Activated naive CD4-positive, alpha-beta T cell treated with anti-CD3 and anti-CD28 coated beads for 36 hours (primary cell): ENCODE measurements at places on chromosomes 16 and 17. TPM values are rescaled to one million over a fixed set of nuclear protein-coding genes. Genes with fewer than 3 reads are reported as not detected.

DNA sequence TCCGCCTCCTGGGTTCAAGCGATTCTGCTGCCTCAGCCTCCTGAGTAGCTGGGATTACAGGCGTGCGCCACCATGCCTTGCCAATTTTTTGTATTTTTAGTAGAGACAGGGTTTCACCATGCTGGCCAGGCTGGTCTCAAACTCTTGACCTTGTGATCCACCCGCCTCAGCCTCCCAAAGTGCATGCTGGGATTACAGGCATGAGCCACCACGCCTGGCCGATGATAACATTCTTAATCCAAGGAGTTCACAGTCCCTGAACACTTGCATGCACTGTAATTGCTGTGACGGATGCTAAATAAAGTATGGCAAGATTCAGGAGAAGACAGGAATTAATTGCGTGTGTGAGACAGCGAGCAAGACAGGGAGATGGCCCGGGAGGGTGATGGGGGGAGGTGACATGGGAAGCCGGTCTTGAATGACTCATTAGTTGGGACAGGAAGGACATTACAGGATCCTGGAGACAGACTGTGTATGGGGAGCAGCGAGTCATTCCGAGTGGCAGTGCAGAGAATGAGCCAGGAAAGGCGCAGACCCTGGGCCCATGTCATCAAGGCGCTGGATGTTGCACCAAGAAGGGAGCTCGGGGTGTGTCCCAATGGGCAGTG is 6.7 kb downstream of the ABCA3 start:
- no peak for DNase-seq

DNA sequence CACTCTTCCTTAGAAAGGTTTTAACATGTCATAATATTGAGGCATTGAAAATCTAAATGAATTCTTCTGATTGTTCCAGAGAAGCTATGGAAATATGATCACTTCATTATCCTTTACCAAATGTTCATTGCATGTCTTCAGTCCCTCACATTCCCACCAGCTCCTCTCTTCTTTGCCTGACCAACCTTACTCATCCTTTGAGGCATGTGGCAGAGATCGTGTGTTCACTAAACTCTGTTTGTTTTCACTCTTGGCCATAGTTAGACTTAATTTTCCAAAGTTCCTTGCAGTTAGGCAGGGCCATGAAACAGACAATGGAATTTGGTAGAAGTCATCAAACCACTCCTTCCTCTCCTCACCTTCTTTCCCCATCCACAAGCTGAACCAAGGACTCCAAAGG is 266.5 kb upstream of the HSBP1 start:
- no peak for DNase-seq

The KRT33A gene
- not detected for total RNA-seq

DNA sequence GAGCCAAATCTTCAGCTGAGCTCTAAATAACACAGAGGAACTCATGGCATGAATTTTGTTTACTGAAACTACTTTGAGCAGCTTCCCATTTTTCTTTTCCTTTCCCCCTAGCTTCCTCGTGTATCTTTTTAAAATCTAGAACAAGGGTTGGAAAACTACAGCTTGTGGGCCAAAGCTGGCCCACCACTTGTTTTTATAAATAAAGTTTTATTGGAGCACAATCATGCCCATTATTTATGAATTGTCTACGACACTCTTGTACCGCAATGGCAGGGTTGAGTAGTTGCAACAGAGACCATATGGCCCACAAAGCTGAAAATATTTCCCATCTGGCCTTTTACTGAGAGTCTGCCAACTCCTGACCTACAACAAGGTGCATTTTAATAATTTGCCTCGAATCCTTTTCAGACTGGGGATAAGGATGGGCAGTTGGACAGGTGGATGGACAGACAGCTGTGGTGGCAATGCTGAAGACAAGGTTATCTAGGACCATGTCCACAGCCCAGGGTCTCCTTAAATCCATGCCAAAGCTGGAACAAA is 87.7 kb downstream of the RMI2 start:
- no peak for DNase-seq

- no peak for DNase-seq
These were observed 337.5 kb downstream of the SOX9 start for GRCh38 chr17:72458301-72458700.

The ERN2 gene
- total RNA-seq, result not detected

The CCL14 gene
- not detected for total RNA-seq

The PER1 gene
- total RNA-seq, result 62.2 TPM

DNA sequence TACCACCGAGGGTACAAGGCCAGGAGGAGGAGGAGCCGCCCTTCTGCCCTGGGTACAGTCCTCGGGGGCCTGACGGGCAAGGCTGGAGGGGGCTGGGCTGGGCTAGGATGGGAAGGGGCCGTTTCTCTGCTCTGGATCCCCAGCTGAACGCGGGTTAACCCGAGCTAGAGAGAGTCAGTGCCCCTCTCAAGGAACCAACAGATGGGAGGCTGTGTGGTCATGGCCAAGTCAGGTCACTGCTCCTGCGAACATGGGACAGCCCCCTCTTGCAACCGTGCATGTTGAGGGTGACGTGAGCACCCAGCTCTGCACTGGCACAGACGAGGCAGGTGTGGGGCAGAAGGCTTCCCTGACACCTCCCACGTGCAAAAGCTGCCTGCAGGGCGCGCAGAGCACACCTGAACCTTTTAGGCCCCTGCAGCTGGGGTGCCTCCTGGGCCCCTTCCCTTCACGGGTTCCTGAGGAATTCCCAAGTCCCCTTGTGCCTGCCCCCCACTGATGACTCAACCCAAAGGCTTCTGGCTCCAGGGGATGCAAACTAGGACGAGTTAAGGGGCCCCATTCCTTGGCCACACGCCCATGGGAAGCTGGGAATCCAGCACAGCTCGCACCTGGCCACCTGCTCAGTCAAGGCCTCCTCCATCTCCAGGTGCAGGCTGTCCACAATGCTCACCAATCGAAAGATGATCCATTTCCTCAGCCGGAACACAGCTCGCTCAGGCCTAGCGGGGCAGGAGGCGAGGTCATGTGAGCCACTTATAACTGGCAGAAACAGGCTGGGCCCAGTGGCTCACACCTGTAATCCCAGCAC is 6.3 kb downstream of the MYBBP1A start:
- no peak for DNase-seq

The HEATR9 gene
- total RNA-seq, result not detected

DNA sequence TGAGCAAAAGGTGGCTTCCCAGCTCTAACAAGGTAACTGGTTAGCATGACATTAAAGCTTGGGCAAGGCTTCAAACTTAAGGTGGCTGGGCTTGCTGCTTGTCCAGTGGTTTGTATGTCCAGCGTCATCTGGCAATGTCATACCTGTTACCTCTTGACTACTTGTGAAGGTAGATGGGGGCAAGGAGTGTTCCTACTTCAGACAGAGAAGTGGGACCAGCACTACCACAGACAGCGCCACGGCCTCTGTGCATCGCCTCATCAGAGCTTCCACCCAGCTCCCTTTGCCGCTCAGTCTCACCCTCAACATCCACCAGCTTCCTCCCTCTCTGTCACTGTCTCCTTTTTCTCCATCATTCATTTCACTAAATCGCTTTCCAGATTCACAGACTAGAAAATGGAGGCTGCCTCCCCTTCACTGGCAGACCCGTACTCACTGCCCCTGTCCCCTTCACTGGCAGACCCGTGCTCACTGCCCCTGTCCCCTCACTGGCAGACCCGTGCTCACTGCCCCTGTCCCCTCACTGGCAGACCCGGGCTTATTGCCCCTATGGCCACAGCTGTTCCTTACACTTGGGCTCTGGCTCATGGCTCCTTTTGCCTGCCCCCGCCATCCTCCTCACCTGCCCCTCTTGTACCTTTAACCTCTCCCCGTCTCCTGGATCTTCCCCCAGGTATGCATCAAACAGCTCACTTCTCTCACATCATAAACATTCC is 14.8 kb downstream of the CYB5D2 start:
- DNase-seq, result no peak

GRCh38 chr17:3497101-3497500 is 21.3 kb downstream of the ASPA start:
- DNase-seq, result no peak

The C17orf67 gene
- 2.2 TPM for total RNA-seq

The PCGF2 gene
- total RNA-seq, result 1.2 TPM

The ANKS3 gene
- total RNA-seq, result 11.7 TPM

DNA sequence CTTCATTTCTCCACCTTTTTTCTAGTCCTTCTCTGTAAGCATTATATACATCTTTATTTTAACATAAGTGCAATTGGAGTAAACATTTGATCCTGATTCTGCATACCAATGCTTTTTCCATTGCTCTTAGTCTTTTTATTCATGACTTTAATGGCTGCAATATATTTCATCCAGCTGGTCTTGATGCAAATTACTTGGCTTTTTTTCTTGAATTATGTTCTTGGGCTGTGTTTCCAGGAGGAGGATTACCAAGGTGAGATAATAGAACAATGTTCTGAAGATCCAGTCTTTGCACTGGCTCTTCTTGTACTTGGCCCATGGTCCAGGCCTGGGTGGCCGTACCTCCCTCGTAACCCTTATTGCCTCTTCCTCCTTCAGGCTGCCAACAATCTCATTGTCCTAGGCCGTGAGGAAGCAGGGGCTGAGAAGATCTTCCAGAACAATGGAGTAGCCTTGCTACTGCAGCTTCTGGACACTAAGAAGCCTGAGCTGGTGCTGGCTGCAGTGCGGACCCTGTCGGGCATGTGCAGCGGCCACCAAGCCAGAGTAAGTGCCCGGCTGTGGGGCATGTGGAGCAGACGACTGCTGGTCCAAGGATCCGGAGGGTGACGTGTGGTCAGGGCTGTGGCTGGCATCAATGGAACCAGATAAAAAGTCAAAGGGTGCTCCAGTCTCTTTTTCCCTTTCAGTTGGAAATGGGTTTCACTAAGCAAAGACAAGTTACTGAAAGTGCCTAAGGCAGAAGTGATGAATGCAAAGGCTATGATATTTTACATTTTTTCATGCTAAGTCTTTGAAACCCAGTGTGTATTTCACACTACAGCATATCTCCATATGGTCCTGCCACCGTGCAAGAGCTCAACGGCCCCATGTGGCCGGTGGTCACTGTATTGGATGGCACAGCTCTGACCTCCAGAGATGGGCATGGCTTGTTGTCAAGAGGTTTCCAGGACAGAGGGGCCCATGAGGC is 6.9 kb downstream of the UNC45B start:
- no peak for DNase-seq

DNA sequence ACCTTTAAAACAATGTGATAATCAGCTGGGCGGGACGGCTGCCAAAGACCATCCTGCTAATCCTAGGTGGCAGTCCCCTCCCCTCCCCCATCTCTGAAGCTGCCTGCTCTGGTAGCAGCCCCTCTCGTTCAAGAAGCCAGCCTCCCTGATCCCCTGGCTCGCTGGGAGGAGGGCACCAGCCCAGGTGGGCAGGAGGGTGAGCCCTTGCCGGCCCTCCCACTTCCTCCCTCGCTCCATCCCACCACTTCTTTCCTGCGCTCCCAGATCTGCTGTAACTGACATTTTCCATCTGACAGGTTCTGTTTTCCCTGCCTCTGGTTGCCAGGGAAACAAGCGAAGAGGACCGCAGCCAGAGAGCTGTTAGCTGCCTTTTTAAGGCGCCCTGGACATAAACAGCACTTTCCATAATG is 155.7 kb upstream of the TNRC6C start:
- no peak for DNase-seq

- DNase-seq, result no peak
These were observed 96.9 kb downstream of the ADCY9 start for GRCh38 chr16:4019371-4019791.

- DNase-seq, result peak; percentile 98
These were observed at the start of gene VAC14 for GRCh38 chr16:70800781-70801480. Gene VAC14, minus strand, starts transcription at chr16:70801158. Its CDS starts 258 bp downstream, at chr16:70800900.

GRCh38 chr16:88977018-88977811 is at the start of gene CBFA2T3:
Gene CBFA2T3, minus strand, starts transcription at chr16:88977207. Its CDS starts 400 bp downstream, at chr16:88976807.
- no peak for DNase-seq

GRCh38 chr16:50835358-50836060 is 93.6 kb downstream of the CYLD start:
- no peak for DNase-seq
